ENCODE measurements at places on chromosomes 11 and 22.

GRCh38 chr11:72584293-72584938 is 89.8 kb downstream of the PDE2A start:
- no peak for DNase-seq

- DNase-seq: no peak
Observed at GRCh38 chr11:39327302-39327701, 2132.2 kb downstream of the LRRC4C start.

DNA sequence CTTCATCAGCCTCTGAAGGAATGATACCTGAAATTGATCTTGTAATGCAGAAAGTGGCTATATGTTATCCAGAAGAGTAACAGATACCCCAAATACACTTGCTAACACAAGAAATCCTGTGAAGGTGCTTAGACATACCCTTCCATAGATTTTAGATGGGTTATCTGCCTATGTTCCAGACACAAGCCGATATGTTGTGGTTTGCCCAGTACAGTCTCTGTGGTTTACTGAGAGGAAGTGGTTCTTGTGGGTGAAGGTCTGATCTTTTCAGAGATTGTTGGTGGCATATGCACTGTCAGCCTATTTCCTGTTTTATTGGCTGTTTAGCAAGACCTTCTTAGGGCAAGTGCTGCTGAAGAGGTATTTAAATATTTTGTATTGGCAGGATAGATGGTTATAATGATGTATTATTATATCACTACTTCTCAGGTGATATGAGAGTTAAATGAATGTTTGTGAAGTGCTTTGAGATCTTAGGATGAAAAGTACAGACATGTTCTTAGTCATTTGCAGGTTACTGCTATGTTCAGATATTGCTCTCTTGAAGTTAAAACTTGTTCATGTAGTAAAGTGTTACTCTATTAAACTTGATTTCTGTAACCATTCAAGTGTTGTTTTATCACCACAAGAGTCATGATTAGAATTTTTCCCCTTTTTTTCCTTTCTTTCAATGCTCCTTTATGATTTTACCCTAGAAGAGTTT is 8.2 kb downstream of the ARHGEF12 start:
- peak; percentile 34 for DNase-seq

- DNase-seq: no peak
Observed at GRCh38 chr22:48354096-48354495, 1473.6 kb downstream of the BRD1 start.

GRCh38 chr22:19410941-19411689 is 20.4 kb downstream of the HIRA start:
- DNase-seq: no peak

GRCh38 chr22:29061773-29062172 is at the start of gene C22orf31:
Gene C22orf31, minus strand, starts transcription at chr22:29061831. Its CDS starts 39 bp downstream, at chr22:29061792.
- no peak for DNase-seq

- no peak for DNase-seq
Observed at GRCh38 chr11:108226036-108226435, 3.2 kb downstream of the ATM start.

GRCh38 chr11:73270016-73270854 is 1.9 kb upstream of the P2RY6 start:
- no peak for DNase-seq

DNA sequence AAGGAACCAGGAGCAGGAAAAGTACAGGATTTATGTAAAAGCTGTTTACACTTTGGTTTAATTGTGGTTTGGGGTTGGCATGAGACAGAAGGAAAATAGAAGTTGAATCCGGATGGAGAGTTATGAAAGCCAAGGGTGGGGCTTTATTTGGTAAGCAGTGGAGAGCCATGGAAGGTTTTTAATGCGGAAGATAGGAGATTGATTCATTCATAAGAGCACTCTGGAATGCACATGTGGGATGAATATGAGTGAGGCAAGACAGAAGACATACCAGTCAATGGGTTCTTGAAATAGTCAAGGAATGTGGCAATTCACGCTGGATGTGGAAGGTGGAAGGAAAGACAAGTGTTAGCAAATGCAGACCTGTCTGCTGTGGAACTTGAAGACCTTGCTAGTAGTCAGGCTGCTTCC is 9.3 kb upstream of the GLB1L3 start:
- peak; percentile 25 for DNase-seq

- no peak for DNase-seq
Observed at GRCh38 chr11:121654843-121655536, 202.2 kb upstream of the SORL1-AS1 start.

GRCh38 chr22:49044091-49044490 is 783.6 kb downstream of the BRD1 start:
- DNase-seq: no peak

DNA sequence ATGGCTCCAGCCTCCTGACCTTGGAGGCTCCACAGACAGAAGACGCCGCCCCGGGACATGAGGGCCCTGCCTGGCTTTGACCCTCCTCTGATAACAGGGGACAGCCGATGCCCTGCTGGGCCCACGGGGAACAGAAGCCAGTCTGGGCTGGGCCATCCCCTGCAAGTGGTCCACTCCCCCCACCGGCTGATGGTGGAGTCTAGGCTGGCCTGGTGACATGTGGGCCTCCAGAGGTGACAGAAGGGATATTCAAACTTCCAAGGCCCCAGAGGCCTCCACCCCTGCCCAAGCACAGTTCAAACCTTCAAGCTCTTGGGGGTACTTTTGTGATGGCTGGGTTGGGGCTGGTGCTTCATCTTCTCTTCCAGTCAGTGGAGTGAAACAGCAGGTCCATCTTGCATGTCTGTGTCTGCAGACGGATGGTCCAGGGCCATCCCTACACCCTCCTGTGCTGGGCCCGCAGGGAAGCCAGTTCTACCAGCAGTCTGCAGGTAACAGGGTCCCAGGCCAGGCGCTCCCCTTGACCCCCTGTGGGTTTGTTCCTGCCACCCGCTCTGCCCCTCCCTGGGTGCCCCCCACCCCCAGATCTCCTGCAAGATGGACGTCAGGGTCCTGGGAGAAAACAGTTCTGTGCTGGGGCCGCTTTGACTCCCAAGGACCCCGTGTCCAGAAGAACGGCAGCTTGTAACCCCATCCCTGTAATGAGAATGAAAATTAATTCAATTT is 929.9 kb downstream of the BRD1 start:
- no peak for DNase-seq

GRCh38 chr22:44330188-44330743 is 17.5 kb upstream of the SHISAL1 start:
- no peak for DNase-seq

DNA sequence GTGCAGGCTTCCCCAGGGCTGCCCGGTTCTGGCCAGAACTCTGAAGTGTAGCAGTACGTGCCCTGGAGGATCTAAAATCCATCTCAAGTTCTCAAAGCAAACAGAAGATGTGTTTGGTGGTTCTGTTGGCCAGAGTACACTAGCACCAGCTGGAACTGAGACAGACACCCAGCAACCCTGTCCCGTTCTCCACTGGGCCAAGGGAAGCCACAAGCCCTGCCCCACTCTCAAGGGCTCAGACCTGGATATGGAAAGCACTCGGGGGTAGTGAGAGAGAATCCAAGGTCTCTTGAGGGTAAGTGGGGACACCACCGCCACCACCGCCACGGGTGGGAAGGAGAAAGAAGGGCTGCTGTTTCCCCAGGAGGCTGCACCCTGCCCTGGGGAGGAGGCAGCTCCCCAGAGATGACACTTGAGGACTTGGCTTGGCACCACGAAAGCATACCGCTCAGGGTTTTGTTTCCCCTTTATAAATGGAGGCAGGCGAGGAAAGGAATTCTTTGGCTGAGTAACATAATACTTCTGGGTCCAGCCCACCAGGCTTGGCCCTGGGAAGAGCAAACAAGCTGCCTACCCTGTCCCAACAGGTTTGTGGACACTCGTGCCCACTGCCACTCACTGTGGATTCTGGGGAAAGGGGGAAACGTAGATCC is 56.1 kb upstream of the POU2AF1 start:
- DNase-seq: no peak

- DNase-seq: no peak
Observed at GRCh38 chr11:1922481-1923081, 3.1 kb downstream of the TNNT3 start.

- DNase-seq: no peak
Observed at GRCh38 chr11:89498845-89499448, 7.8 kb upstream of the NOX4 start.

GRCh38 chr22:42396621-42397331 is 35.4 kb downstream of the NFAM1 start:
- DNase-seq: no peak

- no peak for DNase-seq
Observed at GRCh38 chr22:39481054-39481453, 21.0 kb upstream of the MIEF1 start.

- DNase-seq: peak; percentile 56
Observed at GRCh38 chr11:6737872-6738466, 33.8 kb downstream of the OR2AG2 start.

- no peak for DNase-seq
Observed at GRCh38 chr22:38423512-38424503, 31.2 kb downstream of the KCNJ4 start.

DNA sequence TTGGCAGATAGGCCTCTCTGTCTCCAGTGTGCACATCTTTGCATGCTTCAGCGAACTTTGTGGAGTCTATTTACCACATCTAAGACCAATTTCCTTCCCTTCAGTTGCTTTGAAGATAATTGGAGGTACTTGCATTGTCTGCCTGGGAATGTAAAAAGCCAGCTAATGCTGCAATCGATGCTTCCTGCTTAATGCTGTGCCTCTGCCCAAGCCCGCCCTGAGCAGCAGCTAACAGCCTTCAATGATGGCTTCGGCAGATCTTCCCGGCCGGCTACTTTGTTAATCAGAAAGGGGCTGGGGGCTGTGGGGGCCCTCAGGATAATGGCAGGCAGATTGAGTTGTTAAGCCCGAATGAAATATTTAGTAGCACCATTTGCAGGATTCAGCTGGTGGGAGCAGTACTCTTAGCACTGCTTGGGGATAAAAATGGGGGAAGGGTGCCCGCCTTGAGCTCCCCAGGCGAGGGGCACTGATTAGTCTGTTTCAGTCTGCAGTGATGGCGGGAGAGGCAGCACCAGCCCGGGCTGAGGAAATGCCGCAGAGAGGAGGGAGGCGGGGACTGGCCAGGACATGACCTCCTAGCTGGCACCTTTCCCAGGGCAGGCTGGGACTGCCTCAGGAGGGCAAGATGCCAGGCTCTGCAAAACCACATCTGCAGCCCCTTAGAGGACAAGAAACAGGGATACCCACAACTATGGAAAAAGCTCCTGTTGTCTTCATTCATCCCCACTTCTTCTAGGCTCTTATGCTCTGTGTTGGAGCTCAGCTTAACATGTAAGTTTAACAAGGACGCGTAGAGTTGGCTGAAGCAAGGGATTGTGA is 460.0 kb downstream of the BUD13 start:
- DNase-seq: peak; percentile 92

- no peak for DNase-seq
Observed at GRCh38 chr11:863023-863909, 20.6 kb downstream of the TSPAN4 start.

- no peak for DNase-seq
Observed at GRCh38 chr11:77056814-77057402, 9.9 kb upstream of the CAPN5 start.

DNA sequence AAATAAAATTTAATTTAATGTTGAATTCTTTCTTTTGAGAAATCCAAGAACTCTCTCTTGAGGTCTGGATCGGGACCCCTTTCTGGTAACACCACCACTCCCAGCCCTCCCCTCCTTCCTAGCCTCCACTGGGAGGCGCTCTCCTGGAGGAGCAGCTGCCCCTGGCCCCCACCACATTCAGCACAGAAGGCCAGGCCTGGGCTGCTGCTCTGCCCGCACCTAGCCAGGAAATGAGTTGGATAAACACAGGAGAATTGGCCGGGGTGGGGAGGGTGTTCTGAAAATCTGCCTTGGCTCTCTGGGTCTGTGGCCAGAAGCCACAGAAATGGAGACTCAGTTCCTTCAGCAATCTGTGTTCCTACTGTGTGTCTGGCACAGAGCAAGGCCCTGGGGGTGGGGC is 31.2 kb downstream of the C22orf42 start:
- DNase-seq: no peak

DNA sequence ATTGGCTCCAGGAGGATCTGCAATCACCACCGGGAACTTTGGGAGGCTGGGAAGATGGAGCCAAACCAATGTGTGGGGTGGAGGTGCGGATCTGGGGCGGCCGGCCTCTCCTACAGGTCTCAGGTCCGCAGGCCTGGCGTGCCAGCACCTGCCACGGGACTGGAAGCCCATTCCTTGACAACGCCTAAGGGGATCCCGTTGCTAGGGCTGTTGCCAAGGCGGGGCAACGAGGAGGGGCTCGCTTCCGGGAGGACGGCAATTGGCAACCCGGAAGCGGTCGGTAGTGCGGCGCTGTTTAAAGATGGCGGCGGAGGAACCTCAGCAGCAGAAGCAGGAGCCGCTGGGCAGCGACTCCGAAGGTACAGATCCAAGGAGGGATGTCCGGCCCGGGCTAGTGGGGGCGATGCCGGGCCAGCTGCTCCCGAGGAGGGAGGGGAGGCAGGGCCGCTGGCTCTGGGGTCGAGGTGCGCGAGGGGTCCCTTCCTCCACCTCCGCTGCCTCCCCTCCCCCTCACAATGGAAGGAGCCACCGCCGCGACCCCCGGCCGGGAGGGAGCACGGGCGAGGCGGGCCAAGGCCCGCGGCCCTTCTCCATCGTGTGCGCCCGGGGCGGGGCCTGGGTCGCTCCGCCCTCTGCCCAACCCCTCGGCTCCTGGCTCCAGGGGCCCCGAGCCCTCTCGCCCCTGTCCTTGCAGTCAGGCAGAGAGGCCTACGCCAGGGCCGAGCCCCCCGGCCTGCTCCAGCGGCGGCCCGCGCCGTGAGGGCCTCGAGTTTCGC is at the start of gene OTUB1:
TSS of gene OTUB1 (plus strand) at position 283 of the 776 bp plus-strand sequence. CDS start at position 302, 19 bp downstream.
- DNase-seq: peak; percentile 96

- no peak for DNase-seq
Observed at GRCh38 chr22:37379085-37379484, 48.2 kb downstream of the ELFN2 start.

DNA sequence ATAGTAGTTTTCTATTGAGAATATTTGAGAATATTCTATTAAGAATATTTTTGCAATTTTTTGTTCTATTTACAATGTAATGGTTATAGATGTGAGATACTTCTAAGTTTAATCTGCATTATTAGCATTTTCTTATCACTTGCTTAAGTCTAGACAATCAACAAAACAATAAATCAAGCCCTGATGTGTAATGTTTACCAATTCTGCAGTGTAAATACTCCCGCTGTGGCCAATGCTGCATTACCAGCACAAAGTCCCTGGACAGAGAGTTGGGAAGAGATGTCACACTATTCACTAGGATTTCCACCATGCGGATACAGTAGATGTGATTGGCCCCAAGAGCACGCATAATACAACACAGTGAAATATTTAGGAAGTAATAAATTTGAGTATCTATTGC is 47.6 kb upstream of the GCAT start:
- DNase-seq: no peak
